ENCODE measurements at places on chromosomes 12 and 14.
A peak's percentile ranks its signal among the peaks of the same experiment; 100 is the strongest.

GRCh38 chr14:102105369-102105768 lies 18.5 kb upstream of the HSP90AA1 start:
- no peak for DNase-seq

DNA sequence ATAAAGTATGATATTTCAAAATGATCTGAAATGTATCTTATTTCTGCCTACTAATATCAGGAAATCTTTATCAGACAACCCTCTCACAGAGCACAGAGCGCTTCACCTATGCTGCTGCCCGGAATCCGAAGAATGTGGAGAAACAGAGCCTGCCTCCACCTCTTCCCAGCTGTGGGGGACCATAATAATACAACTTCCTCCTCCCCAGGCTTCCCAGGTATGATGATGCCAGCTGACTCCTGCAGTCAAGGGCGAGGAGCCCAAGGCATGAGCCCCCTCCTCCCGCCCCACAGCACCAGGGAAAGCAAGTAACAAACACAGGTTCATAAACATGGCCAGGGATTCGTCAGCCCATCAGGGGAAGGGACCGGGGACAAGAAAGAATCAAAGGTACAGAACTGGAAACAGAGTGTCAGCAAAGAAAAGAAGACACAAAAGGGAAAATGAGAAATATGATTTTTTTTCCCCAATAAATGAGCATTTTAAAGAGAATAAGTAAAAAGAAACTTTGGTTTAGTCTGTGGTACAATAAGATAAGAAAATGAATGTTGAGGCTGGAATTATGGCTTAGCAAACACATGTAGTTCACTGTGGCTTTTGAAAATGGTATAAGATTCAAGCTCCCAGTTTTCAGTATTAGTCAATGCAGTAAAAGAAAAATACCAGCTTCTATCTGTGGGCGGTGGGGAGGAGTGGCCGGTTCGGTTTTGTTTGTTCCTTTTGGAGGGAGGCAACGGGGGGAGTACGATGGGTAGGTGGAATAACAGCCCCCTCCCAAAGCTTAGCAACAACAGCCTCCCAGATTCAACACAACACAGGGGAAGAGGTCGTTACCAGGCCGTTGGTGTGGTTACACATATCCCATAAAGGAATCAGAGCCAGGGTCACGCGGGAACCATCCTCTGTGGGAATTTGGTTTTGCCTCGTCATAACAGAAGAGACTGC lies 68.3 kb downstream of the SETD3 start:
- no peak for DNase-seq

DNA sequence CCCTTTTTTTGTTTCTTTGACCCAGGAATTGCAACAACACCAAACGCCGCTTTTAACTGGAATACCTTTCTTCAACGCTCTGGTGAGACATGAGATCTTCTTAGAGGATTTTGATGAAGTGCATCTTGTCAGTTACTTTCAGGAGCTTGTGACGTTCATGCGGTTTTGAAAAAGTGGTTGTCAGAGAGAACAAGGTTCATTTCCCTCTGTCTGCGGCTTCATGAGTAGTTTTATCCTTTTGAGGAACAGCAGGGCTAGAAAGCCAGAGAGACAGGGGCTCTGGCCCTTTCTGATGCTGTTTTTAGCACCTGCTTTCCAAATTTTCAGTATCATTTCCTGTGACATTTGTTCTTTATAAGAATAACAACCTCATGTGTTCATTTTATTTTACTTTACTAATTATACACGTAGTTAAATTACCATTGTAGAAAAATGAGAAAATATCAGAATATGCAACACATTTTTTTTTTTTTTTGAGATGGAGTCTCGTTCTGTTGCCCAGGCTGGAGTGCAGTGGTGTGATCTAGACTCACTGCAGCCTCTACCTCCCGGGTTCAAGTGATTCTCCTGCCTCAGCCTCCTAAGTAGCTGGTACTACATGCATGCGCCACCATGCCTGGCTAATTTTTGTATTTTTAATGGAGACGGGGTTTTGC lies 61.8 kb downstream of the GLT1D1 start:
- no peak for DNase-seq

- DNase-seq = no peak
Measured at GRCh38 chr12:75868501-75868900, 163.1 kb downstream of the PHLDA1 start.

- peak; percentile 98 for DNase-seq
Measured at GRCh38 chr14:34797747-34798583, 77.2 kb downstream of the BAZ1A start.

DNA sequence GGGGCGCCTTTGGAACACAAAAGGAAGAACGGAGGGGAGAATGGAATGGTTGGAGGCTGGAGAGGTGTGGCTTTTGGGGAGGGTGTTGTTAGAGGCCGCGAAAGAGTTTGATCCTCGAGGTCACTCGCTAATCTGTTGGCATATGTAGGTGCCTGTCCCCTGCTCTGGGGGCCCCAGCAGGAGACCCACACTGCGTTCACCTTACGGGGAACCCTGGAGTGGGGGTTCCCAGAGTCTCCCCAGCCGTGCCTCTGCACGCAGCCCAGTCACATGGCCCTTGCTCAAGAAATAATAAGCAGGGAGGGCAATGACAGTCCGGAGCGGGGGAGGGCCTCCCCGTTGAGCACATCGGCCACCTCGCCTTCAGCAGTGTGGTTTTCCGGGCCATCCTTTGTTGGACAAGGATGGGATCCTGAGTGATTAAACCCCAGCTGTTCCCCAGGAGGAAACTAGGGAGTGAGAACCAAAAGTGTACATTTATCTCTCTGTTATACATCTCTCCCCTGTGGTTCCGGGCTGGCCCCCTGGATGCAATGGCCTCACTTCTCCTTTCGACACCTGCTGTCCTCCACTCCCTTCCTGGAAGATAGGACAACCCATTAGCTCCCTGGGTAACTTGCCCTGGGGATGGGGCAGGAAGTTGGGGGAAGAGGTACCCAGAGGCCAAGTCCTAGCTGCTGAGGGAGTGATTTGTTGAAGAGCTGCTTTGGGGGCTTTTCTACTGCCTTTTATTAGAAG lies 1.3 kb downstream of the PLEKHG3 start:
- DNase-seq = no peak

- no peak for DNase-seq
Measured at GRCh38 chr12:109919456-109919855, 19.4 kb downstream of the TCHP start.

DNA sequence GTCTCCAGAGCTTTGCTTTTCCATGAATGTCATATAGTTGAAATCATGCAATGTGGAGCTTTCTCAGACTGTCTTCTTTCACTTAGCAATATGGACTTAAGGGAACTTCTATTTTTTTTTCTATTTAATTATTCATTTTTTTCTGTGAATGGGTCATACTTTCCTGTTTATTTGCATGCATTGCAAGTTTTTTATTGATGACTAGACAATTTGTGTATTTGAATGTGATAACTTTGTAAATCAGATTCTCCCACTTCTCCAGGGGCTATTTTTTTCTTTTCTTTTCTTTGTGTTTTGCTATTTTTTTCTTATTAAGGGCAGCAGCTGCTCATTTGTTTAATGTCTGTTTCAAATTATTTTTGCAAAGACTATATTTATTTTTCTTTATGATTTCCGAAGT lies 1019.8 kb upstream of the ATXN7L3B start:
- no peak for DNase-seq

- no peak for DNase-seq
Measured at GRCh38 chr12:100718187-100718586, 76.4 kb upstream of the ANO4 start.

DNA sequence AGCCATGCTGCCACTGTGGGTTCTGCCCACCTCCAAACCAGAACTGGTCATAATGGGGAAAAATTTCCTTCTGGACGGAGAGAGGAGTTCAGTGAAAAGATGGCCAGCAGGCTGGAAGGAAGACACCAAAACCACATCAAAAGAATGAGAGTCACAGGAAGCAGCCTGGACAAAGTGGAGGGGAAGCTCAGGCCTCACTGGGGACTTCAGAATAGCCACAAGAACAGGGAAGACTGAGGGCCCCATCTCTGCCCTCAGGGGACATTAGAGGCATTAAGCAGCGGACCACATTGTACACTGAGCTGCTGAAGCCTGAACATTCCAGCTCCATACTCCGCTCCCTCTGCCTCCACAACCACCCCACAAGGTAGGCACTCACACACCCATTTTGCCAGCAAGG lies 119.6 kb upstream of the COCH start:
- DNase-seq = no peak

- DNase-seq = peak; percentile 61
Measured at GRCh38 chr12:64890873-64891468, 66.5 kb downstream of the TBC1D30 start.

DNA sequence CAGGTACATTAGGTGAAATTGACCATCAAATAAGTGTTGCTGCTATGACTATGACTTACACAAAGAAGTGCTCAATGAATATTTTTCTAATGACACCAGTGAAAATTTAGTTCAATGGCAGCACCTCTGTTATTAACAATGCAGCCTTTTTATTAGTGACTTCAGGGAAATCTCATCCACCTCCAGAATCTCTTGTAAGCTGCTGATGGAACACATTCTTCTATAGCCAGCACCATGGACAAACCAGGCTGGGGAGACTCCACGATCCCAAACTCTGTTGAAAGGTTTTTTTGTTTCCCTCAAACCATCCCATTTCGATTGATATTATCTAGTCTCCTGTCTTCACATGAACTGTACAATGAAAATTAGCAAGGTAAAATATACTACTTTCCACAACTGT lies 265.9 kb downstream of the ITPR2 start:
- DNase-seq = no peak

GRCh38 chr12:51926718-51927117 lies 19.4 kb downstream of the ACVRL1 start:
- peak; percentile 23 for DNase-seq

- no peak for DNase-seq
Measured at GRCh38 chr12:65966852-65967593, 142.7 kb downstream of the HMGA2 start.

GRCh38 chr14:102665621-102666020 lies 73.2 kb downstream of the RCOR1 start:
- DNase-seq = no peak

GRCh38 chr12:96587691-96588090 lies 98.3 kb downstream of the CFAP54 start:
- no peak for DNase-seq

DNA sequence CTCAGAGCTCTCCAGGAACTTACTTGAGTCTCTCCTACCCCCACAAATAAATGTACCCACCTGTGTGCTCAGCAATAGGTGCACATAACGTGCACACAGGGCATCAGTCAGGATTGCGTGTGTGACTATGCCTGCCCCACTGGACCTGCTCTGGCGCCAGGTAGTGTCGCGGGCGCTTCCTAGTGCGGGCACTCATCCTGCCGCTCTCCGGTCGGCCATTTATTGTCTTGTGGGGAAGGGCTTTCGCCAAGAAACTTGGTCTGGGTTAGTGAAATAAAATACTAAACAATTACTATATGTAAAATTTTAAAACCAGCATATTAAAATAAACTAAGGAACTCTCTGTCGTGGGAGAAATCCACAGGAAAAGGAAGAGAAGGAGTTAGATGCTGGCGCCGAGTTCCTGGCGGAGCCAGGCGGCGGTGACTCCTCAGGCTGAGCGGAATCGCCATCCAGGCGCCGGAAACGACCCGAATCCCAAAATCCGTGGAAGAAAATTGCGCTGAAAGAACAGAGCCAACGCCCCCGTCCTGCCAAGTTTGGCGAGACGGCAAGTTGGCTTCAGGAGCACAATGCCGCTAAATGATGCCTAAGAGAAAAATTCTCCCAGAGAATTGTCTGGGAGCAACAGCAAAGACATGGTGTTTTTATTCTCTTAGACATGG lies 7.9 kb upstream of the HOXC13 start:
- DNase-seq = no peak

DNA sequence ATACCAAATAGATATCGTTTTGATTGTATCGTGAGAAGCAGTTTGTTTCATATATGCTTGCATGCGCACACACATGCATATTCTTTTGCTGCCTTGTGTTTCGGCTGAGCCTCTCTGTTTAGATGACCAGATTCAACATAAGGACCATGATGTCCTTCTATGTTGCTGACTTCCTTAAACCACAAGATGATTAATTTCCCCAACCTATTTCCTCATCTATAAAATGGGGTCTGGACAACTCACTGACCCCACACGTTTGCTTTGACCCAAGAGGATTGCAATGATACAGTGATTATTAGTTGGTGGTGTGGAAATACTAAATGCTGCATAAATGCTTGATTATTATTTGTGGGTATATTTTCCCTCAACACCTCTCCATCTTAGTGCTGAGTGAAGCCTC lies 16.8 kb upstream of the FOS start:
- DNase-seq = no peak

DNA sequence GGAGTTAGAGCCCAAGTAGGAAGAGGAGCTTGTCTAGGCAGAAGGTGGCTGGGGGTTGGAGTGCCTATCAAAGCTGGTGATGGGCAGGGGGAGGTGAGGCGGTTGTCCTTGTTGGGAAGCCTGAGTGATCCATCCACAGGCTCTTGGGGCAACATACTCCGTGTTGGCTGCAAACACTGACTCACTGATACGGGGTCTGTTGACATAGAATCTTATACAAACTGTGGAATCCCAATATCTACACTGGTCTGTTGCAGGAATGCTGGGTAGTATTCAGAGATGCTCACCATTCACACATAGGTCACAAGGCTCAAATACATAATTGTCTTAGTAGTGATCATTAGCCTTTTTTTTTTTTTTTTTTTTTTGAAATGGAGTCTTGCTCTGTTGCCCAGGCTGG lies 26.0 kb downstream of the ERH start:
- peak; percentile 76 for DNase-seq

DNA sequence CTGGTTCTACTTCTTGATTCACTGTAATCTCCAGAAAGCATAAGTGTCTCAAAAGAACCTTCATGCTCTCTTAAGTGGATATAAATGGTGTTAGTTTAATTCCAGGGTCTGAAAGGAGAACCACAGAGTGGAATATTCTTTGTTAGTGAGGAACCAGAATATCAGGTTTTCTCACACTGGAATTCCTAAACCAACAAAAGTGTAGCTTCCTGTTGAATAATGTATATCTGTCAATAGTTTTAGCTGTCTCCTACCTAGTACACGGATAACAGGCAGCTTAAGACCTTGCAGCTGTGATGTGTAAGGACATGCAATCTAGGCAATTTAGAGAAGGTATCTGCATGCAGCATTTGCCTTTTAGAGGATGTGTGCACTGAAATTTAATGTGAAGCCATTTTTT lies 24.0 kb downstream of the LRIG3 start:
- no peak for DNase-seq

DNA sequence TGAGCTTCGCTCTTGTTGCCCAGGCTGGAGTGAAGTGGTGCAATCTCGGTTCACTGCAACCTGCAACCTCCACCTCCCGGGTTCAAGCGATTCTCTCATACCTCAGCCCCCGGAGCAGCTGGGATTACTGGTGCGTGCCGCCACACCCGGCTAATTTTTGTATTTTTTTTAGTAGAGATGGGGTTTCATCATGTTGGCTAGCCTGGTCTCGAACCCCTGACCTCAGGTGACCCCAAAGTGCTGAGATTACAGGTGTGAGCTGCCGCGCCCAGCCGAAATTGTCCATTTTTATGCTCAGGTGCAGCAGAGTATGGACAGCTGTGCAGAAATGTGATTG lies 19.2 kb upstream of the CYP46A1 start:
- no peak for DNase-seq

- no peak for DNase-seq
Measured at GRCh38 chr12:52404951-52405350, 1.2 kb downstream of the KRT82 start.

GRCh38 chr12:62459976-62460375 lies 6.7 kb upstream of the MON2 start:
- DNase-seq = no peak
